ENCODE measurements at places on chromosomes 3 and 15.

DNA sequence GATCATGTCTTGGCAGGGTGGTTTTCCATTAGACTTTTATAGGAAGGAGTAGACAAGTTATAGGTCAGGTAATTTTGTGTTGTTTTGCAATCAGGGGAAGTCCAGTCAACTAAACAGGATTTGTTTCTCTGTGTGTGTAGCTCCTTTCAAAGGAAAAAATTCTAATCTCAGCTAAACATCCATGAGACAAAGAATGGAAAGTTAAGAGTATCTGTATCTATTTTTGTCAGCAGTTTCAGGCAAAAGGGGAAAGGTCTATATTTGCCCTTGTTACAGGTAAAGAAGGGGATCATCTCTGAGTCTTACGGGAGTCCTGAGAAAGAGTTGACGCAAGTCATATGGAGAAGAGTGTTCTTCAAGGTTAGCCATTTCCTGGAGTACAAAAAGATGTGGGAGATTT, 79.3 kb downstream of the GAP43 start:
- DNase-seq: no peak

GRCh38 chr15:69515508-69515907, 62.9 kb downstream of the RPLP1 start:
- no peak for DNase-seq

DNA sequence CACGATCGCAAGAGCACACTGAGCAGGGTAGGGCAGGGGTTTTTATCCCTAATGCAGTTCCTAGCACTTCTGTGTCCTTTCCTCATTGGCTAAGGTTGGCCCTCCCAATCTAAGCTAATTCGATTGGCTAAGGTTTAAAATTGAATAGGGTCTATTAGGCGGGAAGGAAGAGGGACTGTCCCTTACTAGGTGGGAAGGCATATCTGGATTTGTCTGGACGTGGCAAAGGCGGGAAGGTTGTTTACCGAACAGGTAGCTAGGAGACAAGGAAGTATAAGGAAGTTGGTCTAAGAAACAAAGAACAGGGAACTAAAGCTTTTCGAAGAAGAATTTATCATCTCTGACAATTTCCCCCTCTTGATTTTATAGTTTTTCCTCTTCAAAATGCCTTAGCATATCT, 24.8 kb upstream of the ATG7 start:
- no peak for DNase-seq

DNA sequence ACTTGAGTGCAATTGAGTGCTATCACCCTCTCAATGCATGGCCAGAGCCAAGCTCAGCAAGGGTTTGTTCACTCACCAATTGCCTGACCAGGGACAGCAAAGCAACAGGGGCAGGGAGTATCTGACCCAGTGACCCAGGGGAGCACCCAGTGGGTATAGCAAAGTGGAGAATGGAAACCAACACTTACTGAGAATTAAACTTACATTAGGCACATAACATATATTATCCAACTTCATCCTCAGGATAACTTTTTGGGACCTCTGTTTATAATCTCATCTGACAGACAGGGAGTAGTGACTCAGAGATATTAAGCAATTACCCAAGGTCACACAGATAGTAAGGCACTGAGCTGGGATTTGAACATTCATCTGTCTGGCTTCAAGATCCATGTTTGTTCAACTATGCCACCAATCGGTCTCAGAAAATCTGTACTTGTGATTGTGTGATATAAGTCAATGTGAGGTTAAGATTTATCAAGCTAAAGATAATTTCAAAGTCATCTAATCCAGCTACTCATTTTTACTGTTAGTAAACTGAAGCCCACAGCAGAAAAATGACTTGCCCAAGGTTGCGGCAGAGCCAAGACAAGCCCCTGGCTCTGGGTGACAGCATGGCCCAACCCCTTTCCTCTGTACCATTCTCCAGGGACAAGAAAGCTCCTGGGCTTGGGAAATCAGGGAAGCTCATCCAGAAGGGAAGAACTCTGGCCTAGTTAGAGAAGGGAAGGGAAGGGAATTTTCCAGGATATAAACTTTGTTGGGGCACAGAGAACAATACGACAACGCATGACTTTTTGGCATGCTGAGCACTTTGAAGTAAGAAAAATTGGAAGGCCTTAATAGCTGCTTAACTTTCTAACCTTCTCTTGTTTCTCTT, 138.0 kb upstream of the SMAD3 start:
- no peak for DNase-seq

DNA sequence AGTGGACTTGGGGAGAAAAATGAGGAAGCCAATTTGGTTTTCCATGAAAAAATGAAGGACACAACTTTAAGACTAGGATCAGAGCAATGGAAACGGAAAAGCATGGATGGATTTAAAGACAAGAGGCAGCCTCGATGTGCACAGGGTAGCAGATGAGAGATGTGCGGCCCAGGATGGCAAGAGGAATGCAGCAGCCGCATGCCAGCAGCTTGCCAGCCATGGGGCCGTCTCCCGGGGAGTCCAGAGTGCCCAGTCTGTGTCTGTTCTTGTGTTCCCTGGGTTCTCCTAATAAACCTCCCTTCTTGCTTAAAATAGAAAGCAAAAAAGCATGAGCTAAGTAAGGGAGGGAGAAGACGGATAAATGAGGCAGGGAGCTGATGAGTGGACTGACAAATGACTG, 68.0 kb upstream of the IQSEC1 start:
- DNase-seq: no peak

- no peak for DNase-seq
These were observed 167.1 kb upstream of the PLSCR5 start for GRCh38 chr3:146772211-146772743.

DNA sequence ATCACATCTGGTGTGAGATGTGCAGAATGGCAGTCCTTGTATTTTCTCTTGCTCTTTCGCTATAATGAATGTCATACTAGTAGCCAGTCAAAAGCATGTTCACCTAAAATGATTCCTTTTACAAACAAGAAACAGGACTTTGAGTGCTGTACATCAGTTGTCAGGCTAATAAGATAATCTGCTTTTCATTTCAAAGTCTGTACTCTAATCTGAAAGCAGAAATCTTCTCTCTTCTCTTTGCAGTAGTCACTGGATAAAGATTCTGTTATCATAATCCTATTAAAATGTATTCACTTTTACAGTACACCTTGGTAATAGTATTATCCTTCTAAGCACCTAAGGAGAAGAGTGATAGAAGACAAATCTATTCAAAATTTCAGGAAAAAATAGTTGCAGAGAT, 300.1 kb downstream of the MFSD1 start:
- no peak for DNase-seq
